ENCODE measurements at places on chromosomes 16 and 17.

DNA sequence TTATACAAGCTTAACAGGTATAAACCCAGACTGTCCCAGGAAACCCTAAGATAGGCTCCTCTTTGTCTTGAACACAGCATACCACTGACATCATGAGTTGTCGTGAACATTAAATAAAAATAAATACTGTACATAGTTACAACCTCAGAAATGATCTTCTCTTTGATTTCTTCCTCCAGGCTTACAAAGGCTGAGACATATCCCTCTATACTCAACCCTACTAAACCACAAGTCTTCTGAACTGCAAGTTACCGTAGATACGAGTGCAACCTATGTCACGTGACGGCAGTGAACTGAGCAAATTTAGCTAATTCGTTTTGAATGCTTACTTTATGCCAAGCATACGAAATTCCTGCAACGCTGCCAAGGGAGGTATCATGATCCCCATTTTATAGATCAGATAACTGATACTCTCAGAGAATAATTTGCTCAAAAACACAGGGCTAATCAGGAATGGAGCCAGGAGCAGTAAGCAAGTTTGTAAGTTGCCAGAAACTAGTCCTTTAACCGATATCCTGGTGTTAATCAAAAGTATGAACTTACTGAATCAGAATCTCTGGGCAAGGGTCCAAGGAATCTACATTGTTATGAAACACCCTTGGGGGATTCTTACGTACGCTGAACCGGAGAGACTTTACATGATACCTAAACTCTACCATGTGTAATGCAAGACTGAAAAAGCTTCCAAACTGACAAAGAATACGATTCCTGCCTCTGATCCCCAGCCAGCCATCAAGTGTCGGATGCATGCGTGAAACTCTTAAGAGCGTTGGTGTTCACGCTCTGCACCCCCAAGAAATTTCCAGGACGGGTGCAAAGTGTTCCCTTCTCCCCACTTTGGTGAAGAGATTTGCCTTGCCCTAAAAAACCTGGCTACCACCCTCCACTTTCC is 106.2 kb downstream of the XYLT1 start:
- DNase-seq, result no peak
- no peaks in the 10 kb centered on the region for H3K27me3 ChIP-seq
- peaks cover 85% of the 10 kb centered on the region for H3K4me1 ChIP-seq

GRCh38 chr16:87047221-87048037 is 269.8 kb downstream of the C16orf95 start:
- H3K4me3 ChIP-seq, result no peak overlapping the region
- no peaks in the 10 kb centered on the region for H3K27me3 ChIP-seq
- no peak overlapping the region for H3K27ac ChIP-seq
- no peaks in the 10 kb centered on the region for H3K4me1 ChIP-seq

DNA sequence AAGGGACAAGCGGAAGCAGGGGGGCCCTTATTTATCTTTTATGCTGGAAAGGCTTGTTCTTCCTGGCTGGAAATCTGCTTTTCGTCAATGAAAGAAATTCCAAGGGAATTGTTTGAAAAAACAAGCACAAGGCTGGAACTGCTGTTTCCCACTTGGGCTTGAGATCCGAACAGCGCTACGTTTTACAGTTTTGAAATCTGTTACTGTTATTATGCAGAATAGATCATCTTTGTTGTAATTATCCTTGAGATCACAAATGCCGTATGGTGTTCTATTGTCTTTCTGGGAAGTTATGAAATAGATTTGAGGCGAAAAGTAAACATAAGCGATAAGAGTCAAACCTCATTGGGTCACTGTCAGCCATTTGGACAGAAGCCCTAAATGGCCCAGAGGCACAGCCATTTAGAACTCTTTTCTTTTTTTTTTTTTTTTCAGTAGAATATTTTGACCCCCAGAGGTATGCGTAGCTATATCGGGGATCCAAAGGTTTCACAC is 223.3 kb downstream of the IRX3 start:
- no peaks in the 10 kb centered on the region for H3K36me3 ChIP-seq
- H3K4me1 ChIP-seq, result no peaks in the 10 kb centered on the region
- H3K27ac ChIP-seq, result no peak overlapping the region
- no peak for DNase-seq
- no peak overlapping the region for H3K4me3 ChIP-seq
- H3K27me3 ChIP-seq, result no peaks in the 10 kb centered on the region

DNA sequence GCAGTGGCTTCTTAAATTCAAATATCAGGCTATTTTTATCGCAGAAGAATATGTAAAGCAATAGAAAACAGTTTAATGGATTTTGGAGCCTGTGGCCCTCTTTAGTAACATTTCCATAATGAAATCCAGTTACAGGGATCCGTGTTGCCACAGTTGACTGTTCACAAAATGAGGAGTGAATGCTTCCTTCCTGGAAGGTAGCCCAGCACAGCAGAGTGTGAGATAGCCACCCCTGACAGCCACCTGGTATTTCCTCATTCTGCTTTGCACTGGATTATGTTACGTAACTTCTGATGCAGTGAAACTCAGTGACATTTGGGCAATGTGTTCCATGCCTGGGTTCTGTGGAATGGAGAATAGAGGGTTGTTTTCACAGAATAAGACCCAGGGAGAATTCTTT is 517.2 kb downstream of the RBFOX1 start:
- no peak overlapping the region for H3K27ac ChIP-seq
- no peaks in the 10 kb centered on the region for H3K27me3 ChIP-seq
- DNase-seq, result no peak
- H3K36me3 ChIP-seq, result no peaks in the 10 kb centered on the region
- H3K4me3 ChIP-seq, result no peak overlapping the region

DNA sequence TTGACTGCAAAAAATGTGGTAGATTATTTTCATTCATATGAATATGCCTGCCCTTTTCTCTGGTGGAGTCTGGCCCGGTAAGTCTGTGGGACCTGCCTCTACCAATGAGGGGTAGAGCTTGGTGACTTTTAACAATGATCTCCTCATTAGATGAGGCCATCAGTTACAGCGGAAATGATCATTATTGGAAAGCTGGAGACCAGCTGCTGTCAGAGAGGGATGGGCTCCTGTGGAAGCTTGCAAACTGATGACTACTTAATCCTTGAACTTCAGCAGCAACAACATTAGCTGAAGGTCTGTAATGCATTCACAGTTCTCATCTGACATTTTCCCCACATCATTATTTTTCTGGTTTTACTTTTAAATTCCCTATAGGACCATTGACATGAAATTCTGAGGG is 194.1 kb downstream of the CDH13 start:
- H3K27me3 ChIP-seq, result no peaks in the 10 kb centered on the region
- H3K4me3 ChIP-seq, result no peak overlapping the region
- no peaks in the 10 kb centered on the region for H3K36me3 ChIP-seq
- peaks cover 4% of the 10 kb centered on the region for H3K4me1 ChIP-seq

GRCh38 chr17:78390241-78391050 is 12.0 kb downstream of the PGS1 start:
- DNase-seq, result no peak
- no peak overlapping the region for H3K4me3 ChIP-seq
- no peak overlapping the region for H3K27ac ChIP-seq
- no peaks in the 10 kb centered on the region for H3K27me3 ChIP-seq

GRCh38 chr16:15777533-15778203 is 79.2 kb downstream of the MYH11 start:
- no peak overlapping the region for H3K27ac ChIP-seq
- H3K27me3 ChIP-seq, result no peaks in the 10 kb centered on the region
- H3K4me3 ChIP-seq, result no peak overlapping the region
- no peak for DNase-seq

DNA sequence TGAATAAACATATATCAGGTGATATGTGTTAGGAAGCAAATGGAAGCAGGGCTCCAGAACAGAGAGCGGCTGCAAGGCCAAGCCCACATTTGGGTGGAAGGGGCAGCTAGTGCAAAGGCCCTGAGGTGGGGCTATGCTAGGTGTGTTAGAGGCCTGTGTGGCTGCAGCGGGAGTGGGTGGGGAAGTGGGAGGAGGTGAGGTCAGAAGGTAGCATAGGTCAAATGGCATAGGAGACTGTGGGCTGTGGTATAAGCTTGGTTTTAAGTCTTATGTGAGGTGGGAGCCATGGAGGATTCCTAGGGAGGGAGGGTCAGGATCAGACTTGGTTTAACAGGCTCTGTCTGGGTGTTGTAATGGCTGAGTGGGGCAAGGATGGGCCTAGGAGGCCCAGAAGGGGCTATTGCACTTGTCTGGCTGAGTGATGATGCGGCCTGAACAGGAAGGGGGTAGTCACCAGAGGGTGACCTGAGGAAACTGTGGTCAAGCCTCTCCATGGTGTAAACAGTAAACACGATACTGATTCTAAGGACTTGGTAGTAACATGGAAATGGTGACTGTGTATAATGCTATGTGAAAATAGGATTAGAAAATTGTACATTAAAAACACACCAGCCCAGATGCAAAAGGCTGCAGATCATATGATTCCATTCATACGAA is 31.1 kb downstream of the RAI1 start:
- H3K27ac ChIP-seq, result peak overlapping the region; percentile 76
- H3K27me3 ChIP-seq, result no peaks in the 10 kb centered on the region
- no peaks in the 10 kb centered on the region for H3K36me3 ChIP-seq
- H3K4me1 ChIP-seq, result peaks cover 51% of the 10 kb centered on the region
- peak; percentile 14 for DNase-seq
- no peak overlapping the region for H3K4me3 ChIP-seq

DNA sequence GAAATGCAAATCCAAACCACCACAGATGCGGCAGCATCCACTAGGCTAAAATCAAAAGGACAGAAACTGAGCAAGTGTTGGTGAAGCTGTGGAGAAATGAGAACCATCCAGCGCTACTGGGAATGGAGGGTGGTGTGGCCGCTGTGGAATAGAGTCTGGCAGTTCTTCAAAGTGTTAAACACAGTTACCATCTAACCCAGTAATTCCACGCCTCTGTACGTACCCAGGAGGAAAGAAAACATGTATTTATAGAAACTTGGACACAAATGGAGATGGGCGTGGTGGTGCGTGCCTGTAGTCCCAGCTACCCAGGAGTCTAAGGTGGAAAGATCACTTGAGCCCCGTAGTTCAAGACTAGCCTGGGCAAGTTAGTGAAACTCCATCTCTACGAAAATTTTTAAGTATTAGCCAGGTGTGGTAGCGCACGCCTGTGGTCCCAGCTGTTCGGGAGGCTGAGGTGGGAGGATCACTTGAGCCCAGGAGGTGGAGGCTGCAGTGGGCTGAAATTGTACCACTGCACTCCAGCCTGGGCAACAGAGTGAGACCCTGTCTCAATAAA is 11.6 kb downstream of the SLC25A10 start:
- DNase-seq, result no peak
- no peak overlapping the region for H3K27ac ChIP-seq
- H3K27me3 ChIP-seq, result no peaks in the 10 kb centered on the region
- no peaks in the 10 kb centered on the region for H3K4me1 ChIP-seq
- H3K4me3 ChIP-seq, result no peak overlapping the region

GRCh38 chr16:15461376-15461775 is 27.0 kb downstream of the BMERB1 start:
- DNase-seq, result no peak
- H3K27ac ChIP-seq, result no peak overlapping the region
- no peaks in the 10 kb centered on the region for H3K36me3 ChIP-seq
- no peak overlapping the region for H3K4me3 ChIP-seq

DNA sequence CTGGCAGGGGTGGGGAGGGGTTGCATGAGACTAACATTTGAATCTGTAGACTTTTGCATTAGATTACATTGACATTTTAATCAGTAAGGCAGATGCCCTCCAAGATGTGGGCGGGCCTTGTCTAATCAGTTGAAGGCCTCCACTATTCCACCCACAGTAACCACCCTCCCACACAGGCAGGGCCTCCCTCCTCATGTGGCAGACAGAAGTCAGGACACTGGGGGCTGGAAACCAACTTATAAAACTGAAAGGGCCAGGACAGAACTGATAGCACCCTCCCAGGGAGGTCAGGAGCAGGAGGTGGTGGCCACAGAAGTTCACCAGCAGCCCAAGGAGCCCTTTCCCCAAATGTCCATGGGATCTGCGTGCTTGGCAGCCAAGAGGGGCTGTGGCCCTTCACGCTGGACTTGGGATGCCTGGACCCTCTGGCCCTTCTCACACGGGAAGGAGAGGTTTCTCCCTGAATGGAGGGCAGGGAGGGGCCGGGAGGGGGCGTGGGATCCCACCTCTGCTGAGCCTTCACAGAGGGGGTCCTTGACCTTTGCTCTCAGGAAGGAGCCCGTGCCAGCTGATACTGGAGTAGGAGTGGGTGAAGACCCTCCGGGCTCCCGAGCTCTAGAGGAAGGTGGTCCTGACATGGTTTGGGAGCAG is 4.6 kb downstream of the PYCR1 start:
- no peaks in the 10 kb centered on the region for H3K36me3 ChIP-seq
- H3K27ac ChIP-seq, result no peak overlapping the region
- no peak for DNase-seq
- H3K27me3 ChIP-seq, result peaks cover 13% of the 10 kb centered on the region
- no peak overlapping the region for H3K4me3 ChIP-seq

DNA sequence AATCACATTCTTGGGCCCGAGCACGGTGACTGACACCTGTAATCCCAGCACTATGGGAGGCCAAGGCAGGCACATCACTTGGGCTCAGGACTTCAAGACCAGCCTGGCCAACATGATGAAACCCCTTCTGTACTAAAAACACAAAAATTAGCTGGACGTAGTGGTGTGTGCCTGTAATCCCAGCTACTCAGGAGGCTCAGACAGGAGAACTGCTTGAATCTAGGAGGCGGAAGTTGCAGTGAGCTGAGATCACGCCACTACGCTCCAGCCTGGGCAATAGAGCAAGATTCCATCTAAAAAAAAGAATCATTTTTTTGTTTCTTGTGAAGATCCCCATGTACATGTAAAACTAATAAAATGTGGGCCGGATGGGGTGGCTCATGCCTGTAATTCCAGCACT is 53.1 kb upstream of the ATF7IP2 start:
- peak overlapping the region; percentile 33 for H3K27ac ChIP-seq
- H3K36me3 ChIP-seq, result no peaks in the 10 kb centered on the region
- H3K27me3 ChIP-seq, result no peaks in the 10 kb centered on the region
- H3K4me3 ChIP-seq, result no peak overlapping the region

- H3K36me3 ChIP-seq, result no peaks in the 10 kb centered on the region
- no peak for DNase-seq
- no peak overlapping the region for H3K27ac ChIP-seq
- no peak overlapping the region for H3K4me3 ChIP-seq
- H3K4me1 ChIP-seq, result no peaks in the 10 kb centered on the region
- H3K27me3 ChIP-seq, result no peaks in the 10 kb centered on the region
Measured at GRCh38 chr16:87127061-87127765, 190.0 kb downstream of the C16orf95 start.

DNA sequence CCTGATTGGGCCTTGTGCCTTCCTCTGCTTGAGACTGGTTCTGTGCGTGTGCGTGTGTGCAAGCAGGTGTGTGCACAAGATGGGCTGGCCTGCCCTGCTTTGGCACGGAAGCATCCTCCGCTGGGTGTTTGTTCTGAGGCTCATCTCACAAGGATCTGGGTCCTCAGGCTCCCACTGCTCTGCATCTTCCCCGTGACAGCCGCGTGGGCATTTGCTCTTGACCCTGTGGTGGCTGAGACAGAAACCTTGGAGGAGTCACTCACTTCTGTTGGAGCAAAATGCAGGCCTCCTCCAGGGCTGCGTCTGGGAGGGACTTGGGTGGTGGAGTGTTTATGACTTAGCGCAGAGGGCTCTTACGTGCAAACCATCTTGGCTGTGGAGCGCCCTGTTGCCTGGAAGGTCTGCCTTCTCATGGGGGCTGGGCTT is 119.2 kb downstream of the RPTOR start:
- peak; percentile 66 for DNase-seq
- no peak overlapping the region for H3K27ac ChIP-seq
- peaks cover 22% of the 10 kb centered on the region for H3K4me1 ChIP-seq
- H3K36me3 ChIP-seq, result no peaks in the 10 kb centered on the region
- H3K4me3 ChIP-seq, result no peak overlapping the region
- H3K27me3 ChIP-seq, result no peaks in the 10 kb centered on the region
